Endothelial cell of umbilical vein (primary cell): ENCODE measurements at places on chromosomes 13 and 19. TPM values are rescaled to one million over a fixed set of nuclear protein-coding genes. Genes with fewer than 3 reads are reported as not detected.

CATSPERD gene
- not detected in 2 replicates for total RNA-seq

GRCh38 chr19:14114854-14115253 is 2.7 kb downstream of the PRKACA start:
- H3K4me3 ChIP-seq, result no peak overlapping the region
- peaks cover 25% of the 10 kb centered on the region for H3K4me1 ChIP-seq
- DNase-seq, result no peak
- no peak overlapping the region for H3K27ac ChIP-seq
- H3K27me3 ChIP-seq, result no peaks in the 10 kb centered on the region

SSBP4 gene
- total RNA-seq, result 140 and 151 TPM in 2 replicates

DNA sequence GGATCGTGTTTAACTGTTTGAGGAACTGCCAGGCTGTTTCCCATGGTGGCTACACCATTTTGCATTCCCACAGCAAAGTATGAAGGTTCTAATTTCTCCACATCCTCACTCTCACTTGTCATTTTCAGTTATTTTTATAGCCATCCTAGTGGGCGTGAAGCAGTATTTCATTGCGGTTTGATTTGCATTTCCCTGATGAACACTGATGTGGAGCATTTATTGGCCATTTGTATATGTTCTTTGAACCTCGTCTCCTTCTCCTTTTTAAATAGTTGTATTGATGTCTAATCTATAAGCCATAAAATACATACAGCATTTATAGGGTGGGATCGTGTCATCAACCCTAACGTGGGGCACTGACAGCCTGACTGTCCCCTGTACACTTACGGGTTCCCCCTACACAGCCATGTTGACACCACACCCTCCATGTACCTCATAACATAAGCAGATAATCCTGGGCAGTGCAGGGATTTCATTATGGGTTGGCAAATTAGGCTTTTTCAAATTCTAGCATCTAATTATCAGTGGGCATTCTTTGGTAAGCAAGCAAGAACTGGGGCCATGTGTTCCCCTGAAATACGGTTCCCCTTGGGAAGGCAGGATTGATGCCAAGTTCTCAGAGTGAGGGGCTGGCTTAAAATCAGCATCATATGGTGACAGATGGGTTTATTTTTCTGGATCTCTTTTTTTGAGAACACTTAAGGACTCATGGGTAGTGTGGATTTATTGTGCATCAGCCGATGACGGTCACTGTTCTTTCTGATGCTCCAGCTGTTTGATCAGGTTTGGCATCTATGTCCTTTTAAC is 11.6 kb upstream of the ZBTB45 start:
- DNase-seq, result no peak
- H3K4me3 ChIP-seq, result no peak overlapping the region

PLPPR2 gene
- total RNA-seq, result 22.8 and 23.7 TPM in 2 replicates

- H3K4me1 ChIP-seq, result no peaks in the 10 kb centered on the region
- no peak overlapping the region for H3K4me3 ChIP-seq
- no peak for DNase-seq
- H3K27ac ChIP-seq, result no peak overlapping the region
- H3K36me3 ChIP-seq, result no peaks in the 10 kb centered on the region
Observed at GRCh38 chr13:54574791-54575190, 1546.2 kb downstream of the OLFM4 start.

ZNF480 gene
- 9.2 and 10.0 TPM in 2 replicates for total RNA-seq

KLK2 gene
- not detected in 2 replicates for total RNA-seq

DNA sequence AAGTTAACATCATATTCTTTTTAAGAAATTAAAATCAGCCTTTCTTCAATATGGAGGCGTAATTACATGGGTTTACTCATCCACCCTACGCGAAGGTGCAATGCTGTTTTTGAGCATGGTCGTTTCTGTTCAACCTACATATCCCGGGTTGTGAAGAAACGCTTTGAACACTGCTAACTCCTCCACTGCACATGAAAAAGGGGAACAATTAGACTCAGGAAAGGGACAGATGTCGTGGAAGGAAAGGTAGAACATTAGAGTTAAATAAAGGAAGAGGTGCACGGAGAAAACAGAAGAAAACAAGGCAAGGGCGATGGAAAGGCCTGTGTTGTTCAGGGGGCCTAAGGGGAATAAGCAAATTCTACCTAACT is 4.1 kb downstream of the ZIC5 start:
- no peaks in the 10 kb centered on the region for H3K4me1 ChIP-seq
- H3K27me3 ChIP-seq, result peaks cover 60% of the 10 kb centered on the region
